ENCODE measurements at places on chromosomes 11 and 22.

- DNase-seq, result no peak
Observed at GRCh38 chr22:46110215-46110614, 40.1 kb upstream of the PPARA start.

GRCh38 chr11:67311051-67311555 lies 7.8 kb downstream of the SSH3 start:
- no peak for DNase-seq

DNA sequence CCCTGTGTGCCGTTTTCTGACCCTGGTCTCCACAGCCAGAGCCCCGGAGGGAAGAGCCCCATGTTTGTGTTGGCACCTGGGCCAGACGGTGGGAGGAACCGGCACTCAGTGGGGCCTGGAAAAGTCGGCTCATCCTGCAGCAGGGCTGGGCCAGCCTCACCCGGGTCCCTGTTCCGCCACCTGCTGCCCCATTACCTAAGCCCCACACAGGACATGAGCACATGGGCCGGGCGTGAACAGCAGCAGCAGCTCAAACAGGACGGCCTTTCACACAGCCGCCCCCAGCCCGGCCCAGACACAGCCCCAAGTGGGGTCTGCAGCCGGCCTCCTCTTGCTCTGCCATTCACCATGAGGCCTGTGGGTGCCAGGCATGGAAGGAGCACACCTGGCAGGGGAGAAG lies 302.4 kb downstream of the MN1 start:
- no peak for DNase-seq

DNA sequence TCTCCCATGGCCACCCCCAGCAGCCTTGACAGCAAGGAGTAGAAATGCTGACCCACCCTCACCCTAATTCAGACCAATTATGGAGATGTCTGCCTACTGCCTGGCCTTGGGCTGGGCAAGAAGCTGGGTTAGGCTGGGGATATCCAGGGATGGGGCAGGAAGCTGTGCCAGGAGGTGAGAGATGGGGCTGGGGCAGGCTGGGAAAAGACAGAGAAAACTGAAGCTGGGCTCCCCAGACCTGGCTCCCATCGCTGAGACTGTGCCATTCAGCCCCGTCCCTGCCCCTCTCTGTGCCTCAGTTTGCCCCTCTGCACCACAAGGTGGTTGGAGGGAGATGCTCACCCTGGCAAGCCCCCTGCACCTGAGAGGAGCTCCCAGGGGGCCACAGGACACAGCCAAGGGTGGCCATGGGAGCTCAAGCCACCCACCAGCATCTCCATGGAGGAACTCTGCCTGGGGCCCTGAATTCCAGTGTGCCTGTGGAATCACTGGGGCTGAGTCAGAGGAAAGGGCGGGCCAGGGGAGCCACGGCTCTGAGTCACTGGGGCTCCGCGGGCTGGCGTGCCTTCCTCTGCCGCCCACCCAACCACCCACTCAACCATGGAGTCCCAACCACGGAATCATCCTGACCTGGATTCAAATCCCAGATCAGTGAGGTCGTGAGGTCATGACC lies 6.0 kb upstream of the CARD10 start:
- DNase-seq, result no peak

GRCh38 chr11:36899800-36900199 lies 301.8 kb upstream of the RAG2 start:
- DNase-seq, result no peak

DNA sequence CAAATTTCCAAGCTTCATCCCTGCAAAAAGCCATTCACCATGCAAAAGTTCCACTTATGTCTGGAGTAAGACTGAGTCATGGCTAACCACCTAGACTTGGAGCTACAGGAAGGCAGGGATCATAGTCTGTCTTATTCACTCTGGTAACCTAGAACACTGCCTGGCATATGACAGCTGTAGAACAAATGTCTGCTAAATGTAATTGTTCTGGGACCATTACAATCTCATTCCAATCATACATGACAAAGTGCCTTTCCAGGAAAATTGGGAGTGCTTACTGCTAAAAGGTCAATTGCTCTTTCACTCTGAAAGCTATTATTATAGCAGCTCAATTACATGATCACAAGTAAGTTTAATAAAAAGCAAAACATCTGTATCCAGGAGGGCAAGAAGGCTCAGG lies 99.1 kb upstream of the CHRM4 start:
- no peak for DNase-seq

GRCh38 chr11:108009497-108010370 lies 1.0 kb downstream of the CUL5 start:
- no peak for DNase-seq

- DNase-seq, result no peak
Observed at GRCh38 chr11:40306938-40307548, 1152.4 kb downstream of the LRRC4C start.

DNA sequence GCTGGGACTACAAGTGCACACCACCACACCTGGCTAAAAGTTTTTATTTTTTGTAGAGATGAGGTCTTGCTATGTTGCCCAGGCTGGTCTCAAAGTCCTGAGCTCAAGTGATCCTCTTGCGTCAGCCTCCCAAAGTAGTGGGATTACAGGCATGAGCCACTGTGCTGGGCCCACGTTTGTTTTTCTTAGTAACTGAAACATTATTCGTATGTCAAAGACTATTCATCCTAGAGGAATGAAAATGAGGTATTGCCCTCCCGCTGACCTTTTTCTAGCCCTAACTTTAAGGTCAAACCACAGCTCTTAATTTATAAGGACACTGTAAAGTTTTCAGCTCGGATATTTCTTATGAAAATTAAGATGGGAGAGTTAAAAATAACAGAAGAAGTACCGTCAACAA lies 33.2 kb upstream of the PAX6 start:
- DNase-seq, result no peak

- DNase-seq, result no peak
Observed at GRCh38 chr22:20420157-20420842, 17.3 kb downstream of the SCARF2 start.

DNA sequence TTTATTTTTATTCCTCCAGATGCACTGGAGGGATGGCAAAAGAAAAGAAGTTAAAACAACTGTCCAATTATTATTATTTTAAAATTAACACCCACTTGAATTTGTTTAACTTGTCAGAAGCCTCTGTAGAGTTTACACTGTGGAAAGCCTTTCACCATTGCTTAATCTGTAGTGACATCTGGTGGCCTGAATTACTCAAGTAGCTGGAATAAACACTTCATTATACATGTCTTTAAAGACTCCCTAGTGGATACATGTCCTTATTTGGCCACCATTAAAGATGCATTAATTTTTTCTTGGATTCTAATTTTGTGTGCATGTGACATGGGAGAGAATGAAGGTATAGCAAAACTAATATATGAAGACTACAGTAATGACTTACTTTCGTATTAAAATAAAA lies 1496.5 kb downstream of the FAM181B start:
- no peak for DNase-seq

DNA sequence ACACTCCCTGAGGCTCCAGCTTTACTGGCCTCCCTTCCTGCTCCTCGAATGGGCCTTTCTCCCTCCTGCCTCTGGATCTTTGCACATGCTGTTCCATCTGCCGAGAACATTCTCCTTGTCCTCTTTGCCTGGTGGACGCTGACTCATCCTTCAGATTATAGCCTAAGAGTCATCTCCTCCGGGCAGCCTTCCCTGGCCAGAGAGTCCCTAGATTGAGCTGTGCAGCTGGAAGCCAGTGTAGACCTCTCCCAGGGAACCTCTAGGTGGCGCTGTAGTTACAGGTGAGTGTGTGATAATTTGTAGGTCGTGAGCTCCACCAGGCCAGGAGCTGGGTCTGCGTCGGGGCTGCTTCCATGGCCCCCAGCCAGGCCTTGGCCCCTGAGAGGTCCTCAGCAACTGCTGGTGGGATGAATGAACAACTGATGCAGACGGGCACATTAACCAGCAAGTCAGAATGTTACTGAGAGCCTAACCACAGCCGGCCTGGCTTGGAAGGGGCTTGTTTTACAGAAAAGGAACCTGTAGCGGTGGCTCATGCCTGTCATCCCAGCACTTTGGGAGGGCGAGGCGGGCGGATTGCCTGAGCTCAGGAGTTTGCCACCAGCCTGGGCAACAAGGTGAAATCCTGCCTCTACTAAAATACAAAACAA lies 8.7 kb downstream of the PNPLA5 start:
- DNase-seq, result no peak
